Astrocyte of the spinal cord (primary cell): ENCODE measurements at places on chromosomes 4 and X.

GRCh38 chr4:7892212-7893019 lies 47.2 kb downstream of the AFAP1 start:
- DNase-seq: peak; percentile 97

GRCh38 chrX:51614353-51615012 lies 4.2 kb downstream of the CENPVL3 start:
- DNase-seq: peak; percentile 16

DNA sequence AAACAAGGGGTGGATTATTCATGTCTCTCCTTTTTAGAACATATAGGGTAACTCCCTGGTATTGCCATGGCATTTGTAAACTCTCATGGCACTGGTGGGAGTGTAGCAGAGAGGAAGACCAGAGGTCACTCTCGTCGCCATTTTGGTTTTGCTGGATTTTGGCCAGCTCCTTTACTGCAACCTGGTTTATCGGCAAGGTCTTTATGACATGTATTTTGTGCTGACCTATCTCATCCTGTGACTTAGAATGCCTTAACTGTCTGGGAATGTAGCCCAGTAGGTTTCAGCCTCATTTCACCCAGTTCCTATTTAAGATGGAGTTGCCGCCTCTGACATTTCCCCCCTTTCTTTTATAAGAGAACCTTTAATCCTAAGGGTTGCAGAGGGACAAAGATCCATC lies 45.8 kb downstream of the MGST2 start:
- DNase-seq: no peak

DNA sequence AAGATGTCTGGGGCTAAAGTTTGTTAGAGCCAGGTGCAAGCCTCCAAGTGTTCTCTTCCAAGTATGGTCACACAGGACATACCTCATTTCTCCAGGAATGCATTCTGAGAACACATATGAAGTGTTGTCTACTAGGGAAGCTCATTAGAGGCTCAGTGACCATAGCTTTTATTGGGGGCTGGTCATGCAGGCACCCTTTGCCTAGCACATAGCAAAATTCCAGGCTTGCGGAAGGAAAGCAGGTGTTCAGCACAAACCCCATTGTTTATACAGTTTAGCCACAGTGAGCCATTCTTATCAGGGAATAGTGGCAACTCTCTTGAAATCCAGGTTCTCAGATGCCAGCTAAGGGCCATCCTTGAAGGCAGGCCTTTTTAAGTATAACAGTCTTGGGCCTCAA lies 339.4 kb upstream of the ZCCHC13 start:
- no peak for DNase-seq

DNA sequence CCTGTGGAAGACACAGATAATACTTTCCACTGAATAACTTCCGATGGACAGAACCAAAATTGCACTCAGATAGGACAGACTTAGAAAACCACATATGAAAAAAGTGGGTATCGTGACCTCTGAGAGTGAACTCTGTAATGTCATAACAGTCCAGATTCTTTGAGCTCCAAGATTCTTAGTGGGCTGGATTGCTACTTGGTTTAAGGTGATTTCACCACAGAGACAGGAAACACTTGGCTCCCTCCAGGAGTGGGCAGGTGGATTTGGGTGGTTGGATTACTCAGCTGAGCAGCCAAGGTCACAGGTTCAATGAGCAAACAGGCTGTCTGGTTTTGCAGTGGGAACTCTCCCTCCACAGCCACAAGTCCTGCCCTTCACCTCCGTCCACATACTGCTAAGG lies 126.0 kb downstream of the AFAP1 start:
- peak; percentile 81 for DNase-seq

DNA sequence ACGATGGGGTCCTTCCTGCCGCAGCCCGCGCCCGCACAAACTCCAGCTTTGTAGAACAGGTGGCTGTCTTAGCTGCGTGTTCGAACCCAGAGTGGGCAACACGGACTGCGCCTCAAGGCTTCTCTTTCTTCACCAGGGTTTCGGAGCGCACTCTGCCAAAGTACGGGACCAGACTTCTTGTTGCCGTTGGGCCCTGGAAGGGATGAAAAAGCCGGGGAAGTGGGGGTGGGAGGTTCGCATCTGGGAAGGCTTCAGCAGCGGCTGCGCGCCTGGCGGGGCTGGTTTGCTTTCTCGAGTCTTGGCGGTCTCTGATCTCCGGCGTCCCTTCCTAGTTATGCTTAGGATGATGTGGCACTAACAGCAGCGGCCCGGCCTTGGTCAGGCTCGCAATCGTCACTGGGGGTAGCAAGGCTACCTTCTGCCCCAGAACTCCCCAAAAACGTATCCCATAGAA lies 673 bp downstream of the PARM1 start:
- peak; percentile 19 for DNase-seq

DNA sequence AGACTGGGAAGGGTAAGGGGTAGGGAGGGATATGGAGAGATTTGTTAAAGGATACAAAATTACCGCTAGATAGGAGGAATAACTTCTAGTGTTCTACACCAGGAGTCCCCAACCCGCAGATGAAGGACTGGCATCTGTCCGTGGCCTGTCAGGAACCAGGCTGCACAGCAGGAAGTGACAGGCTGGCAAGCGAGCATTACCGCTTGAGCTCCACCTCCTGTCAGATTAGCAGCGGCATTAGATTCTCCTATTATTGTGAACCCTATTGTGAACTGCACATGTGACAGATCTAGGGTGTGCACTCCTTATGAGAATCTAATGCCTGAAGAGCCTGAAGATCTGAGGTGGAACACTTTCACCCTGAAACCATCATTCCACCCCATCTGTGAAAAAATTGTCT lies 27.9 kb upstream of the BBS7 start:
- no peak for DNase-seq

- DNase-seq: no peak
Measured at GRCh38 chr4:185651137-185651677, 115.9 kb upstream of the PDLIM3 start.

- DNase-seq: no peak
Measured at GRCh38 chr4:75698162-75698962, 25.2 kb upstream of the G3BP2 start.

- peak; percentile 80 for DNase-seq
Measured at GRCh38 chr4:78056265-78057129, 626 bp upstream of the FRAS1 start.

GRCh38 chrX:120604361-120604782 lies 471 bp downstream of the MCTS1 start:
- peak; percentile 18 for DNase-seq

- DNase-seq: no peak
Measured at GRCh38 chr4:48248559-48248953, 21.1 kb downstream of the TEC start.

DNA sequence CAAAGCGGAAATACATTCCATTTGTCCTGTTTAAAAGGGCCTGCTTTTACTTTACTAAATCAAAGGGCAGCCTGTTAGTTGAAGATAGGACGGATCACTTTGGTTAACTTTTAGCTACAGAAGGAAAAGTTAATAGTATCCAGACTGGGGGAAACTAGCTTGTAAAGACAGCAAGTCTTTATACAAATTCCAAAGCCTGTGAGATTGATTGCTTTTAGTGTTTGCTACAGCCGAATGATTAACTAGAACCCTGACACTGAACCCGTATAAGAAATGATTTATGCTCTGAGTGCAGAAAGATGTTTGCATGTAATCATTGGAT lies 93.4 kb downstream of the FRAS1 start:
- DNase-seq: no peak

DNA sequence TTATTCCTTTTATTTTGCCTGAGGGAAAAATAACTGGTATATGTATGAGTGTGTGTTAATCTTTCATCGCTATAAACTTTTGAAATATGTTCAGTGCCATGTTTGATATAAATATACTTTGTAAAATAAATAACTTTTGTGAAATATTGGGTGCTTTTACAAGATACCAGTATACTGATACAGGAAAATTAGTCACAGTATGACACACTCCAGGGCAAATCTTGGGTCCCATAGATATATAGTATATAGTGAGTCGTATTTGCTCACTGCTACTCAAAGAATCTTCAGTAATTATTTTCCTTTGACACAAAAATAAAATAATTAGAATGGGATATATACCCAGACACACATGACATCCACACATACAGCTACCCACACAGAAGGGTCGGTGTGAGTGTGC lies 472.3 kb downstream of the GRID2 start:
- DNase-seq: no peak

GRCh38 chr4:121216461-121216860 lies 52.3 kb upstream of the TNIP3 start:
- DNase-seq: no peak

DNA sequence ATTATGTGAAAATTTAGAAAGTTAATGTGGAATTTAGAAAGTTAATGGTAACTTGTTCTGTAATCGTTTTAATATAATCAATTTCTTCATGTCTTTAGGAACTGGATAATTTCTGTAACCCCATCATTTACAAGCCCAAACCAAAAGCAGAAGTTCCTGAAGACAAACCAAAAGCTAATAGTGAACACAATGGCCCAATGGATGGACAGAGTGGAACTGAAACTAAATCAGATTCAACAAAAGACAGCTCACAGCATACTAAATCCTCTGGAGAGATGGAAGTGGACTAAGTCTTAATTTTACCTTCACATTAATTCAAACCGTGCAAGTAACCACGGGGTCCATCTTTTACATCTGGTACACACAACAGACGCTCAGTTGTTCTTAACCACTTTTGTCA lies 48.1 kb upstream of the PLK4 start:
- DNase-seq: no peak

- DNase-seq: no peak
Measured at GRCh38 chr4:75189711-75190335, 256.9 kb downstream of the PARM1 start.

DNA sequence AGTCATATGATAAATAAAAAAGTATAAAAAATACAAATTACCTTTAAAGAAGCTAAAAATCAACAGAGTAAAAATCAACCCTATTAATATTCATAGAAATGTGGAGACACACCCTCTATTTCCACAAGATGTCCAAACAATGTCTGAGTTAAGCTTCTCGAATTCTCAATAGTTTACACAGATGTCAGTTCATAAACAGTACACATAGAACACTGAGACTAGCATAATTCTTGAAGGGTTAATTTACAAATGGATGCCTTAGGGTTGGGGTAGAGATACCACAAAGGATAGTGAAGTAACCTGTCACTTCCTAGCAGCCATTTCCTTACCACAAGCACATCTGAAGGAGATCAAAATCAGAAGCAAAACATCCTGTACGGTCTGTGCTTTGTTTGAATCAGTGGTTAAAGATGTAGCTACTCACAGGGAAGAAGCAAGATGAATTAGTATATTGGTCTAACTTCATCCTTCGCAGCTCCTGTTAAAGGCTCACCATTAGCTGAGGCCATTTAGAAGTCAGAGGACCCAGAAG lies 2393.9 kb downstream of the ARAP2 start:
- peak; percentile 45 for DNase-seq

- peak; percentile 9 for DNase-seq
Measured at GRCh38 chrX:102155806-102156179, at the start of gene BEX5. TSS of gene BEX5 (minus strand) at chrX:102155977. CDS start at chrX:102154265, 1,712 bp downstream.

DNA sequence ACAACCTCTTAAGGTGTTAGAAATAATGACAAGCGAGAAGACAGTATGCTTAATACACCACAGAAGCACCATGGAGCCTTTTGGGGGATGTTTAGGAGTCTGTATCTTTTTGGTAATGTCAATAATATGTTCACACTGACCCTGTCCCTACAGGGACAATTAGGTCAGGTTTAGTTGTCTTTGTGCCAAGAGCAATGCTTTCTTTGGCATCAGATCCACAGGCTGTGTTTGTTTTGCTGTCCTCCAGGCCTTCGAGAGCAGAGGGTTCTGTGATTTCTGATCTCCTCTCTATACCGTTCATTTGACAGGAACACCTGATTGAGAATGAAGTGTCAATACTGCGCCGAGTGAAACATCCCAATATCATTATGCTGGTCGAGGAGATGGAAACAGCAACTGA lies 153.8 kb downstream of the DCLK2 start:
- no peak for DNase-seq

DNA sequence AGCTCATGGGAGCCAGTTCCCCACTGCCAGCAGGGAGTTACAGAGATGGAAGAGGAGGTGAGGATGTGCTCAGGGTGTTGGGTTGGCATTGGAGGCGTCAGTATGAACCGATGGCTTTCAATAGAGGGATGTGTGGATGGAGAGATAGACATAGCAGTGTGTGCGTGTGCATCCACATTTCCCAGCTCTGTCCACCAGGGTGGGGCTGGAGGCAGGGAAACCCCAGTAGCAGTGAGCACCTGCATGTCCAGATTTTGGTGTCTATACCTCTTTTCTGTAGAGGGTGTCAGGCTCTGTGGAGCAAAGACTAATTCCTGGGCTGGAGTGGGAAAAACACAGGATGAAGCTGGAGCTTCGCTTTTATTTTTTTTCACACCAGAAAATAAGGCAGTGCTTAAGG lies 37.2 kb upstream of the HGFAC start:
- DNase-seq: no peak

DNA sequence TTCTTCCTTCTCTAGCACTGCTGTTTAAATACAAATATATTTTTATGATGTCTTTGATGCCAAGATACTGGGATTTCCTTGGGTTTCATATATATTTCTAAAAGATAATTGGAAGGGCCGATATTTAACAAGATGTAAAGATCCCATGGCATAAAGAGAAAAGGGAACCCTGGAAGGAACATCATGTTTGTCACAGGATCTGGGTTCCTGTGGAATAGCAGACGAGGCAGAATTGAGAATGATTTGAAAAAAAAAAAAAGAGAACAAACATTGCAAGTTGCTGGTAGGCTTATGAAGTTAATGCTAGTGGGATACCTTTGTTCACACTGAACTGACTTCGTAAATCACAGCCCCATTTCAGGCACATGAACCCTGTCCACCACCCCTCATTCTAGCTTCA lies 33.6 kb downstream of the RASSF6 start:
- DNase-seq: no peak

DNA sequence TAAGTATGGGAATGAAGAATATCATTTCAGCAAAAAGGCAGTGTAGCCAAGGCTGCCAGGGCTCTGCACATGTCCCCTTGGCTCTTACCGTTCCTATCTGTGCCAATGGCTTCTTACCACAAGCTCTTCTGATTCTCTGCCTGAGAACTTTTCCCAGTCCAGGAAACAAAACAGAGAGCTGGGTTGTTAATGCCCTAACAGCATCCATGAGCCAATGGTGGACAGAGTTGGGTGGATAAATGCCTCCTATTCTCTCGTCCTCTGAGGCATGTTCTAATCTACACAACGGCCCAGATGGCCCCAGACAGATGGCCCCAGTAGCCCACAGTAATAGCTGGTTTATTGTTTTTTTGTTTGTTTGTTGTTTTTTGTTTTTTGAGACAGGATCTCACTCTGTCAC lies 28.0 kb downstream of the SCD5 start:
- DNase-seq: no peak

GRCh38 chrX:68045008-68045577 lies 388.2 kb downstream of the OPHN1 start:
- DNase-seq: peak; percentile 9

DNA sequence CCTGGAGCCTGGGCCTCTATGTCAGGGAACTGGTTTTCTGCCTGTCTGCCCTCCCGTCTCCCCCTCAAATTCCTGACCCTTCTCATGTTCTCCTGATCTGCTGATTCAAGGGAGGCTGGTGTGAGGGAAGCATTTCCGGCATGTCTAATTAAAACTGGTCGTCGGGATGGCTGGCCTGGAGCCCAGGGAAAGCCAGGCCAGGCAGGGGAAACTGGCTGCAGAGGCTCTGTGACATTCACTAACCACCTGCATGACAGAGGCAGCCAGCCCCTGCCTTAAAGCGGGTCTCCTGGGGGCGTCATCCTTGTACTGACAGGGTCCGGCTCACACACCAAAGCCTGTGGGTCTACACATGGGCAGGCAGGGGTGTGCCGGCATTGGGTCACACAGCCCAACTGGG lies 35.2 kb downstream of the ABLIM2 start:
- no peak for DNase-seq

GRCh38 chr4:3834663-3835521 lies 68.7 kb downstream of the ADRA2C start:
- DNase-seq: no peak
